ENCODE measurements at places on chromosomes 4 and X. TPM values are rescaled to one million over a fixed set of nuclear protein-coding genes. Genes with fewer than 3 reads are reported as not detected.

- DNase-seq: no peak
Measured at GRCh38 chr4:8364141-8364540, 76.4 kb downstream of the ACOX3 start.

- DNase-seq: peak; percentile 80
Measured at GRCh38 chrX:13717700-13718472, 16.5 kb downstream of the TRAPPC2 start.

GRCh38 chrX:48715072-48715471, 18.5 kb downstream of the SUV39H1 start:
- DNase-seq: no peak

DNA sequence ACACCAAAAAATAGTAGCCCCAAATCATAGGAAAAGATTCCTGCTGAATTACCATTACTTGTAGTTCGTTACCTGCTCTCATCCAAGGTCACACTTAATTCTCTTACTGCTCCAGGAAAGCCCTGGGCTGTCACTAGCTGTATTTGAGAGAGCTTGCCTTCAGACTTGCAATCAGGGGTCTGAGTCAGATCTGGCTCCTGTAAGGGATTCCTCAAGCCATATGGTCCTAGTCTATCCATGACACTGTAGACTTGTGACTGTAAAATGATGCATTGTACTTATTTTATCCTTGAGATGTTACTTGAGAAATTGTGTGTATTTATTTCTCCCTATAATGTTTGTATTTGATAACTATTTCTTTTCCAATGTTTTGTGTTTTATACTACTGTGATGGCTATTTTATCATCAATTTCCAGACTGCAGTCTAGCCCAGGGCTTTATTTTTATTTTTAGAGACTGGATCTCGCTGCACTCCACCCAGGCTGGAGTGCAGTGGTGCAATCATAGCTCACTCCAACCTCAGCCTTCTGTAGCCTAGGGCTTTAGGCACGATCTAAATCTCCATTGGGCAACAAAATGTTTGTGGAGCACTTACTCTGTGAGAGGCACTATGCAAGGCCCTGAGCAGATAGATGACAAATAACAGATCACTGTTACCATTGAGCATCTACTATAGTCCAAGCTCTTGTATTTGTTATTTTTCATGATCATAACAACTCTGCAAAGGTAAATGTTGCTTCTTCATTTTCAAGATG, 24.2 kb downstream of the ERVMER34-1 start:
- DNase-seq: no peak

- DNase-seq: no peak
Measured at GRCh38 chr4:28462766-28463700, 1602.4 kb downstream of the STIM2 start.

GRCh38 chr4:47686294-47686872, 151.5 kb downstream of the CORIN start:
- no peak for DNase-seq

- DNase-seq: no peak
Measured at GRCh38 chr4:186161138-186161537, 30.2 kb upstream of the CYP4V2 start.

The GPRASP2 gene
- 10.7 TPM for total RNA-seq

DNA sequence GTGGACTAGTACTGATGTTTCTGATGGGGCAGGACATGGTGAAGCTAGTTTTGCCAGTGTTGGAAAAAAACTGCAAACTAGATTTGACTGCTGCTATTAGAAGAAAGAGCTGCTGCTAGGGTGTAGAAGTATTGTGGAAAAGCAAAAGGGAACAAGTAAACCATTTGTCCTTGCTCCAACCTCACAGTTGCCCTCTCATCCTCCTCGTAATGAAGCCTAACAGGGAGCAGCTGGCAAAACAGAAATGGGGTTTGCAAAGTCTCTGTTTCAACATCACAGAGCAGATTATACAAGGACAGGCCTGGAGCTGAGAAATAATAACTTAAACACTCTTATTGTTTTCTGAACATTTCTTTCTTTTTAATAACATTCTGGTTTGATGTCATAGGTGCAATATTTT, 346.2 kb downstream of the MAGEB5 start:
- no peak for DNase-seq

DNA sequence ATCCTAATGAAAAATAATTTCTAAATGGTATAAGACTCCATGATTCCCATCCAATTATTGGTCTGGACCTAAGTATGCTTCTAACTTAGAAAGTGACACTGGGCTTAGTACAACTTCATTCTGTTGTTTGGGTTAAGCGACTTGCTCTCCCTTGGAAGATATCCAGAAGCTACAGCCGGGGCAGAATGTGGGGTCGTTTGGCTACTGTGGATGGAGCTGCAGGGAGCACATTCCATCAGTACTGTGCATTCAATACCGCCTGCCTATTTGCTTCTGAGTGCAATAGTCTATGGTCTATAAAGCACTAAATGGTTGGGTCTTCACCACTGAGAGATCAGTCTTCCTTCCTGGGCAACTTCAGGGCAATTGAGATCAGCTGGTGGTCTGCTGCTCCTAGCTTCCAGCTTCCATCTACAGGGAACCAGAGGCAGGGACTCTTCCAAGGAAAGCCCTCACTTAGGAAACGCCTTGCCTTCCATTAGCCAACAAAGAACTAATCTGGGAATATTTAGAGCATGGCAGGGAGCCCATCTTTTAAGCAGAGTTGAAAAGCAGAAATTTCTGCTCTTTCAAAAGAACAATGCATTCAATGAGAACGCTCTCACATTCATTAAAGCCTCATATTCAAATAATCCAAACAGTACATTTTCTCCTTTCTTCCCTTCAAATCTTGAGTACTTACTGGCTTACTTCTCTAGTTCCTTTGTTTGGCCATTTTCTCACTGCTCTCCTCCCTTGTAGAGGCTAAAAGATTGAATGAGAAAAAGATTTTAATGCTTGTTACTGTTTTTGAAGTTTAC, 1049.9 kb upstream of the TENM3 start:
- DNase-seq: no peak

DNA sequence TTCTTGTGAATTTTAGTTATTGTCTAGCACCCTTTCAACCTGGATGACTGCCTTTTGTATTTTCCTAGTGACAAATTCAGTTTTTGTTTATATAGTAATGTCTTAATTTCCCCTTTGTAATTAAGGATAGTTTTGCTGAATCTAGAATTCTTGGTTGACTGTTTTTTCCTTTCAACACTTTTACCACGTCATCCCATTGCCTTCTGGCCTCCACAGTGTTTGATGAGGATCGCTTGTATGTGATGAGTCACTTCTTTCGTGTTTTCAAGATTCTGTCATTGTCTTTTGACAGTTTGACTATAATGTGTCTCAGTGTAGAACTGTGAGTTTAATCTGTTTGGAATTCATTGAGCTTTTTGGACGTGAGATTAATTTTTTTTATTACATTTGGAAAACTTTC, 30.1 kb downstream of the KDM6A start:
- DNase-seq: no peak

- DNase-seq: no peak
Measured at GRCh38 chr4:99061048-99061700, 27.4 kb downstream of the ADH5 start.

DNA sequence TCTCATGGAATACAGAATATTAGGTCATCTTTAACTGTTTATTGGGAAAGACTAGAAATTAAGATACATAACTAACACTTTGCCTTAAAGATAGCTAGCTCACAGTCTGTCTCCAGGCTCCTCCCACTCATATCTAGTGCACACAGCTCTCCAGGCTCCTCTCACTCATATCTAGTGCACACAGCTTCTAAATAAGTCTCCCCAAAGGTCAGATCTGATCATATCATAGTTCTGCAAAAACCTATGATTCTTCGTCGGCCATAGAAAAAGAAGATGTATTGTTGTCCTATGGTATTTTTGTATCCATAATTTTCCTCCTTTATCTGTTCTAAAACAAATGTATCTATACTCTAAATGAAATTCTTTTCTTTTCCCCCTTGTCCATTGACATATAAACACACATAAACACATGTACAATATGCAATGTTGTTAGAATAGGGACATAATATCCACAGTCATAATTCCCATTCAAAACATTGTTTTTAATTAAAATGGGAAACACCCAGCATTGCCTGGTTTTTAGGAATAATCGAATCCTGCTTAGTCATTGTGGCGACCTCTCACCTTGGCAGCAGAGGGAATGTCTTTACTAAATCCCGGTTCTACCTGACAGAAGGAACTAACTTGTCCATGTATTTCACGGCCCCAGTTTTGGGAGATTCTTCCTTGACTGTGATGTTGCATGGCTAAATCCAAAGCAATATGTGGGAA, 1282.0 kb downstream of the PCDH7 start:
- no peak for DNase-seq

The FREM3 gene
- 0.36 TPM for total RNA-seq

The PCSK1N gene
- total RNA-seq: not detected
